Ascending aorta (tissue), 2 donors: ENCODE measurements at places on chromosomes 7 and 10. TPM values are rescaled to one million over a fixed set of nuclear protein-coding genes. Genes with fewer than 3 reads are reported as not detected.
A peak's percentile ranks its signal among the peaks of the same experiment; 100 is the strongest.

GRCh38 chr10:35262436-35262835 is 73.9 kb upstream of the CCNY start:
- no peaks in the 10 kb centered on the region for H3K36me3 ChIP-seq
- no peaks in the 10 kb centered on the region for H3K4me1 ChIP-seq
- H3K27me3 ChIP-seq = no peaks in the 10 kb centered on the region
- no peak for DNase-seq
- no peak overlapping the region for H3K27ac ChIP-seq

DNA sequence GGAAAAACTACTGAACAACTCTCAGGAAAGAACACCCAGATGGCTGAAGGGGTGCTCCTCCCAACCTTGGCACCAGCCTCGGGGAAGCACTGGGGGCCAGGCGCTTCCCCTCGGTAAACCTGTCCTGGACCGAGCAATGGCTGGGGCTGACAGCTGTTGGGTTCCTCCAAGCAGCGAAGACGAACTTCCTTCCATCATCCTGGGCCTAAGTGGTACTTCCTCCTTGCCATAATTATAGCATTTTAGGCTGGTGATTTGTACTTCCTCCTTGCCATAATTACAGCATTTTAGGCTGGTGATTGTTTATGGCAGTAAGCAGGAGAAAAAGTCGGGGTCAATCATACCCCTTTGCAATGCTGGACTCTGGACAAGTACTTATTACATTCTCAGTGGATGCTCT is 69.3 kb downstream of the MYOF start:
- H3K4me1 ChIP-seq = peaks cover 3% of the 10 kb centered on the region
- DNase-seq = no peak
- H3K27me3 ChIP-seq = no peaks in the 10 kb centered on the region
- H3K27ac ChIP-seq = no peak overlapping the region

GRCh38 chr7:26865094-26865388 is 651 bp upstream of the SKAP2 start:
- H3K27me3 ChIP-seq = no peaks in the 10 kb centered on the region
- peak; percentile 85 for DNase-seq
- H3K36me3 ChIP-seq = no peaks in the 10 kb centered on the region
- no peaks in the 10 kb centered on the region for H3K4me1 ChIP-seq
- peak overlapping the region; percentile 89 for H3K4me3 ChIP-seq

DNA sequence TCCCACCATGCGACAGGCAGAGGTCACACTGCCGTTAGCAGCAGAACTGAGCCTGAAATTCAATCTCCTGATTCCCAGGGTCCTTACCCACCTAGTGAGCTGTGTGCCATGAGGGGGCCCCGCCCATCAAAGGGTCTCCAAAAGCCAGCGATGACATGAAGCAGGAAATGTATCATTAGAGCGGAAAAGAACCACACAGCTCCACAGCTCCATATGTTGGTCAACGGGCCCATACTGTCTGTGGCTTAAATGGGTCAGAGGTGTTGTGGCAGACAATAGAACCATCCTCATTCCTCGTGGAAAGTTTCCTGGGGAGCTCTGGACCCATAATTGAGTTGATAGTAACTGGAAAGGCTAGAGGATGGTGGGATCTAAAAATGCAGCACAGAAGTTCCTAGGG is 68.1 kb upstream of the PODXL start:
- H3K36me3 ChIP-seq = no peaks in the 10 kb centered on the region
- H3K4me3 ChIP-seq = no peak overlapping the region
- no peak for DNase-seq
- no peak overlapping the region for H3K27ac ChIP-seq

DNA sequence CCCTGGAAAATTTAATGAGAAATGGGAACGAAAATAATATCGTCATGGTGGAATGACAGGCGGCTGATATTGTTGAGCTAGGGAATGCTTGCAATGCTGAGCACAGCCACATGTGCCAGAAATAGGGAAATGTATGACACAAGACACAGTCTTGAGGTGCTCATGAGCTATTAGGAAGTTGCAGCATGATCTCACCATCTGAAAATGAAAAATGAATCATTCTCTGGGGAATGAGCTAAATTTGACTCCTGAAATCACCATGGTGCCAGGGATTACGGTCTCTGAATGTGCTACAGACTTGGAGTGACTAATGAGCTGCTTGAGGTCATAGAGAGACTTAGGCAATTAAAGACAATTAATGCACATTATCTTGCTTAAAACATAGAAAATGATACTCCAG is 845.0 kb downstream of the CNTNAP2 start:
- no peaks in the 10 kb centered on the region for H3K36me3 ChIP-seq
- no peaks in the 10 kb centered on the region for H3K27me3 ChIP-seq
- no peaks in the 10 kb centered on the region for H3K4me1 ChIP-seq
- peak; percentile 65 for DNase-seq
- H3K27ac ChIP-seq = no peak overlapping the region
- H3K4me3 ChIP-seq = no peak overlapping the region

DNA sequence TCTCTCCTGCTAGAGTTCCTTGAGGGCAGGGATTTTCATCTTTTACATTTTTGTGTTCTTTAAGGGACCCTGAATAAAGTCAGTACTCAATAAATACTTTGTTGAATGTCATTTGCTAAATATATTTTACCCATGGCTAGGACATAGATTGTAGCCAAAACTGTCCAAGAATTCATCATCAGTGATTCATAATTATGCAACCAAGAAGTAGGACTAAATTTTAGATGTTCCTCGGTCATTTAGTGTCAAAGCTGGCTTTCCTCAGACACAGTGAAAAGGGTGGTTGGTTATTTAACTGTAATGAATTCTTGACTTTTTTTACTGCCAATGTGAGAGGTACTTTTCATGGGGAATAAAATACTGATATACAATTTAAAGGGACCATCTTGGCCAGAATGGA is 3.3 kb downstream of the NUDT13 start:
- no peak for DNase-seq
- H3K27ac ChIP-seq = peak overlapping the region; percentile 10
- no peaks in the 10 kb centered on the region for H3K27me3 ChIP-seq
- no peaks in the 10 kb centered on the region for H3K36me3 ChIP-seq
- no peaks in the 10 kb centered on the region for H3K4me1 ChIP-seq

DNA sequence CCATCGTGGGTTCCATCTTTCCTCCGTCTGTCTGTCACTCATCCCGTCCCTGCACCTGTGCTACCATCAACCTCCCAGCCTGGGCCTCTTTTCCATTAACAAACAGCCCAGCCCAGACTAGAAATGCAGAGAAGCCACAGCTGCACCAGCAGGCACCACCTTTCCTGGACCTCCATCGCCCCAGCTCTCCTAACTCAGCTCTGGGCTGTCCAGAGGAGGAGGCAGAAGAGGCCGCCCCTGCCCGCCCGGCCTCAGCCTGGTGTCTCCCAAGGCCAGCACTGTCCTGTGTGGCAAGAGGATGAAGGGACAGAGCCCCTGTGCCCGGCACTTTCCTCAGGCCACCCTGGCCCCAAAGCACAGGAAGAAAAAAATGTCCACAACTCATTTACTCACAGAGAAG is 225.6 kb downstream of the PTPRN2 start:
- H3K4me3 ChIP-seq = no peak overlapping the region
- H3K4me1 ChIP-seq = no peaks in the 10 kb centered on the region

DNA sequence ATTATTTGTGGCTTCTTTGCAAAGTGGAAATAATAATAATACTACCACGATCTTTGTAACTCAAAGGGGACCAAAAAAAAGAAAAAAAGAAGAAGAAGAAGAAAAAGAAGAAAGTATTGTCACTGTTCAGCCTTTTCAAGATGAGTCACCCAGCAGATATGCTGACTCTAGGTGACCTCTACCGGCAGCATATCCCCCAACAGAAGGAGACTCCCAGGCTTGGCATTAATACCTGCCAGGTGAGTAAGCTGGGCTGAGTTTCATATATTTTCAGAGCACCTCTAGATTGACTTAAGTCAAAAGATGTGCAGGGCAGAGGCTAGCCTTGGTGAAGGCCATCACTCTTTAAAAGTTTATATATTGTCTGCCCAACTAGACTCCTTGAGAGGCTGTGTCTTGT is 30.4 kb upstream of the GPR26 start:
- no peak overlapping the region for H3K27ac ChIP-seq
- no peaks in the 10 kb centered on the region for H3K4me1 ChIP-seq
- no peaks in the 10 kb centered on the region for H3K36me3 ChIP-seq
- H3K27me3 ChIP-seq = no peaks in the 10 kb centered on the region
- DNase-seq = no peak

DNA sequence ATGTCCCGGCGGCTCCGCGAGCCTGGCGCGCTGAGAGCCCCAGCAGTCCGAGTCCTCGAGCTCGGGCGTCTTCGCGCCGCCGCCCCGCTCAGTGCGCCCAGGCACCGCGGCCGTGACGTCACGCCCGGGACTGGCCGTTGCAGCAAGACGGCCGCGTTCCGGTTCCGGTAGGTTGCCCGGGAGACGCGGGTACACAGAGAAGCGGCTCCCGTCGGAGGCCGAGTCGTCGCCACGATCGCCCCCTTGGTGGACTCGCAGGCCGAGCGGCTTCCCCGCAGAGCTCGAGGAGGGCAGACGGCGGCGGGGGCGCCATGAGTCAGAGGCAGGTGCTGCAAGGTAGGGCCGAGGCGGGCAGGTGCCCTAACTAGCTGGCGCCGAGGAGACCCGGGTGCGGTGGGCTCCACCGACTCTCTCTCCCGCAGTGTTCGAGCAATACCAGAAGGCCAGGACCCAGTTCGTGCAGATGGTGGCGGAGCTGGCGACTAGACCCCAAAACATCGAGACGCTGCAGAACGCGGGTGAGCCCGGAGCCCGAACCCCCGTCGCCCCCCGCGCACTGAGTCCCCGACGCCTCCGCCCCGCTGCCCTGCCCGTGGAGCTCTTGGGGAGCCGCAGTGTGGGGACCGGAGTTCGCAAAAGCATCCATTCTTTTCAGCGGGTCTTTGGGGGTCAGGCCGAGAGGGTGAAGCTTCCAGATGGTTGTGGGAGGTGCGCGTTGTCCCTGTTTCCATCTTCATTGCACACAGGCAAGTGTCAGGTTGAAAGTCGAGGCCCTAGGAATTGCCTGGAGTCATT is at the start of gene SPAG6:
Gene SPAG6 (plus strand): TSS at position 196 of the 795 bp plus-strand sequence. CDS start 116 bp downstream, at position 312.
- H3K36me3 ChIP-seq = no peaks in the 10 kb centered on the region
- no peak within 1 kb of the TSS for H3K27ac ChIP-seq
- DNase-seq = no peak
- H3K4me1 ChIP-seq = peaks cover 7% of the 10 kb centered on the region
- H3K27me3 ChIP-seq = peaks cover 34% of the 10 kb centered on the region
- H3K4me3 ChIP-seq = peak within 1 kb of the TSS; percentile 1

DNA sequence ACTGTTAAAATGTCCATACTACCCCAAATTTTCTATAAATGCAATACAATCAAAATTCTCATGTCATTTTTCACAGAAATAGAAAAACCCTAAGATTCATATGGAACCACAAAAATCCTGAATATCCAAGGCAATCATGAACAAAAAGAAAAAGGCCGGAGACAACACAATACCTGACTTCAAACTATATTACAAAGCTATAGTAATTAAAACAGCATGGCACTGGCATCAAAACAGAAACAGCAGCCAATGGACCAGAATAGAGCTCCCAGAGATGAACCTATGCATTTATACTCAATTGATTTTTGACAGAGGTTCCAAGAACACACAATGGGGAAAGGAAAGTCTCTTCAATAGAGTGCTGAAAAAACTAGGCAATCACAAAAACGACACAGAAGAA is 128.8 kb downstream of the SDHAF3 start:
- no peaks in the 10 kb centered on the region for H3K27me3 ChIP-seq
- no peak overlapping the region for H3K27ac ChIP-seq
- H3K36me3 ChIP-seq = no peaks in the 10 kb centered on the region
- no peak overlapping the region for H3K4me3 ChIP-seq
- H3K4me1 ChIP-seq = no peaks in the 10 kb centered on the region
- no peak for DNase-seq

- H3K4me3 ChIP-seq = no peak overlapping the region
- DNase-seq = no peak
- H3K36me3 ChIP-seq = no peaks in the 10 kb centered on the region
- H3K27ac ChIP-seq = no peak overlapping the region
These were observed 259.5 kb upstream of the VWC2 start for GRCh38 chr7:49513911-49514310.

GRCh38 chr10:48652344-48652743 is 32.3 kb upstream of the WDFY4 start:
- no peaks in the 10 kb centered on the region for H3K36me3 ChIP-seq
- no peak for DNase-seq
- H3K27ac ChIP-seq = no peak overlapping the region
- H3K27me3 ChIP-seq = no peaks in the 10 kb centered on the region

Gene EVX1
- total RNA-seq = not detected

Gene ELOVL3
- total RNA-seq = not detected

Gene NPC1L1
- total RNA-seq = not detected

Gene LIPJ
- total RNA-seq = not detected

Gene PILRA
- 25.8 TPM for total RNA-seq

Gene SPDYE6
- not detected for total RNA-seq

Gene GBX1
- total RNA-seq = not detected

Gene PILRB
- total RNA-seq = 67.2 TPM

Gene TMEM196
- not detected for total RNA-seq

Gene NPFFR1
- not detected for total RNA-seq

Gene LIPK
- not detected for total RNA-seq
